Neural progenitor cell (in vitro differentiated cells): ENCODE measurements at places on chromosomes 2 and 18. TPM values are rescaled to one million over a fixed set of nuclear protein-coding genes. Genes with fewer than 3 reads are reported as not detected.

- H3K4me1 ChIP-seq = peaks cover 7% of the 10 kb centered on the region
- no peak overlapping the region for H3K4me3 ChIP-seq
- no peak overlapping the region for H3K27ac ChIP-seq
- no peaks in the 10 kb centered on the region for H3K27me3 ChIP-seq
Observed at GRCh38 chr2:164972216-164972615, 16.9 kb upstream of the SLC38A11 start.

- H3K27me3 ChIP-seq = no peaks in the 10 kb centered on the region
- H3K4me3 ChIP-seq = no peak overlapping the region
- DNase-seq = no peak
- no peak overlapping the region for H3K27ac ChIP-seq
- H3K4me1 ChIP-seq = peaks cover 3% of the 10 kb centered on the region
- no peaks in the 10 kb centered on the region for H3K36me3 ChIP-seq
Observed at GRCh38 chr2:24912523-24912922, 7.5 kb downstream of the ADCY3 start.

- H3K27ac ChIP-seq = no peak overlapping the region
- no peaks in the 10 kb centered on the region for H3K27me3 ChIP-seq
- no peak for DNase-seq
- H3K4me3 ChIP-seq = no peak overlapping the region
- H3K36me3 ChIP-seq = no peaks in the 10 kb centered on the region
- no peaks in the 10 kb centered on the region for H3K4me1 ChIP-seq
Observed at GRCh38 chr2:234611209-234611608, 114.3 kb upstream of the ARL4C start.

The GFPT1 gene
- 34.8 and 54.3 TPM in 2 replicates for total RNA-seq

The THOC1 gene
- 148 and 241 TPM in 2 replicates for total RNA-seq
